Posterior vena cava (tissue), 2 donors: ENCODE measurements at places on chromosomes 6 and 20.
A peak's percentile ranks its signal among the peaks of the same experiment; 100 is the strongest.

- DNase-seq = peak; percentile 43
Observed at GRCh38 chr6:150928882-150929281, 63.4 kb downstream of the MTHFD1L start.

- no peak for DNase-seq
Observed at GRCh38 chr6:124882579-124883393, 79.5 kb upstream of the RNF217 start.

DNA sequence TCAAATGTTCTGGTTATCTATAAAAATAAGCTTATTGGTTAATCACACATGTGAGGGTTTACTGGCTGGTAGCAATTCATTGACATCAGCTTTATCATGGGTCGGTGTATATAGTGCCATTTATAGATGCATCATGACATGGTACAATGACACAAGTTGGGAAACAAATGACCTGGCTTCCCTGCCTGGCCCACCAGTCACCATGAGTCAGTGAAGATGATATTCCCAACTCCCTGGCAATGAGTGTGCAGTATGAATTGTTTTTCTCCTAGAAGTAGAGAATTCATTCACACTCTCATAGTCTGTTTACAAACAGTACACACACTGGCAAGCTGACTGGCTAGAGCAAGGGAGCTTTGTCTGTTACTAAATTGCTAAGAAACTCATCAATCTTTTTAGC, 37.2 kb upstream of the CALHM6 start:
- no peak for DNase-seq

DNA sequence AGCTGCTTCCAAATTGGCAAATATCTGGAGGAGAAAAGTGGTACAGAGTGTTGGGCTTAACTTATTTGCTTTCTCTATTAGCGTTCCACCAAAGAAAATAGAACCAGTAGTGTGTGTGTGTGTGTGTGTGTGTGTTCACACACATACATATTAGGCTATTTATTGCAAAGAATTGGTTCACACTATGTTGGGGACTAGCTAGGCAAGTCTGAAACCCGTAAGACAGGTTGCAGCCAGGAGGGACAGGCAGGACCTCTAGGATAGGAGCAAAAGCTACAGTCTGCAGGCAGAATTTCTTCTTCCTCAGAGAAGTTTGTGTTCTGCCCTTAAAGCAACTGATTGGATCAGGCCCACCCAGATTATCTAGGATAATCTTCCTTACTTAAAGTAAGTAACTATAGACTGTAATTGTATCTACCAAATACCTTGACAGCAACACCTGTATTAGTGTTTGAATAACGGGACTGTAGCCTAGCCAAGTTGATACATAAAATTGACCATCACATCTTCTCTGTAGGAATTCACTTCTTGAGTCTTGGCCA, 12.8 kb downstream of the KCTD20 start:
- DNase-seq = no peak

GRCh38 chr20:58553166-58553696, 38.0 kb upstream of the APCDD1L start:
- DNase-seq = no peak

GRCh38 chr20:20095114-20095872, 43.0 kb downstream of the CFAP61 start:
- no peak for DNase-seq

DNA sequence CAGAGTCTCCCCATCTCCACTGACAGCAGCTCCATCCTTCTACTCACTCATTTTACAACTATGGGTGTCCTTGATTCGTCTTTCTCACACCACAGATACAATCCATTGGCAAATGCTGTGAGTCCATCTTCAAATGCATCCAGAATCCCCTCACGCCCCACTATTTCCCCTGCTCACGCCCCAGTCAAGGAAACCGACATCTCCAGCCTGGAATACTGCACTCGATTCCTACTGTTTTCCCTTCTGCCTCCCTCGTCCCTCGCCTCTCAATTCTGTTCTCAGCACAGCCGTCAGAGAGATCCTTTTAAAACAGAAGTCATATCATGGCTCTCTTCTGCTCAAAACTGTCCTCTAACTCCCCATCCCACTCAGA, 4.7 kb downstream of the HLA-B start:
- no peak for DNase-seq

DNA sequence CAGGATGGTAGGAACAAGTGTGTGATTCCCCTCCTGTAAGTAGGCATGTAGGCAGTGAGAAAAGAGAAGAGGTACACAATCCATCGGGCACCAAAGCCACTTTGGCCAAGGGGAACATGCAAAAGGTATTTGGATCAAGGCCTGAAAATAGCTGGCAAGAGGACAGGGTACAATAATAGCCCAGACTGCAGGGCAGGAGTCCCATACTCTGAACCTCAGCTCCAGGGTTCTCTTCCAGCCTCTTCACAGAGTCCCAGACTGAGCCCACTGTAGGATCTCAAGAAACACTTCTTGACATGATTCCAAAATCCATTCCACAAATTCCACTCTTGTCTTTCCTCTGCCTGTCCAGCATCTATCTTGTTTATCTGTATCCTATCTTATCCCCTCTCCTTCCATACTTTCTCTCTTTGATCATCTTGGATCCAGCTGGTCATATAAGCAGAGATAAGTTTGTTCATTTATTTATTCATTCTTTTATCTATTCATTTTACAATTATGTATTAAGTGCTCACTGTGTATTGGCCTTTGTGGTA, 19.7 kb downstream of the ACSS2 start:
- no peak for DNase-seq

DNA sequence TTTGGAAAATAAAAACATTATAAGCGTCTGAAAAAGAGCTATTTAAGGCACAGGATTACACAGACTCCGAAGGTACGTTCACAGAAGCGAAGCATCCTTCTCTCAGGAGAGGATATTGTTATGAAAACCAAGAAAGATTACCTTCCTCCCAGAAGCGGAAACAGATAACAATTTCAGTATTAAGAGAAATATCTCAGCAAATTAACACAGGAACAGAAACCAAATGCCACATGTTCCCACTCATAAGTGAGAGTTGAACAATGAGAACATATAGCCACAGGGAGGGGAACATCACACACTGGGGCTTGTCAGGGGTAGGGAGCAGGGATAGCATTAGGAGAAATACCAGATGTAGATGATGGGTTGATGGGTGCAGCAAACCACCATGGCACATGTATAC, 109.7 kb downstream of the CDK19 start:
- no peak for DNase-seq

DNA sequence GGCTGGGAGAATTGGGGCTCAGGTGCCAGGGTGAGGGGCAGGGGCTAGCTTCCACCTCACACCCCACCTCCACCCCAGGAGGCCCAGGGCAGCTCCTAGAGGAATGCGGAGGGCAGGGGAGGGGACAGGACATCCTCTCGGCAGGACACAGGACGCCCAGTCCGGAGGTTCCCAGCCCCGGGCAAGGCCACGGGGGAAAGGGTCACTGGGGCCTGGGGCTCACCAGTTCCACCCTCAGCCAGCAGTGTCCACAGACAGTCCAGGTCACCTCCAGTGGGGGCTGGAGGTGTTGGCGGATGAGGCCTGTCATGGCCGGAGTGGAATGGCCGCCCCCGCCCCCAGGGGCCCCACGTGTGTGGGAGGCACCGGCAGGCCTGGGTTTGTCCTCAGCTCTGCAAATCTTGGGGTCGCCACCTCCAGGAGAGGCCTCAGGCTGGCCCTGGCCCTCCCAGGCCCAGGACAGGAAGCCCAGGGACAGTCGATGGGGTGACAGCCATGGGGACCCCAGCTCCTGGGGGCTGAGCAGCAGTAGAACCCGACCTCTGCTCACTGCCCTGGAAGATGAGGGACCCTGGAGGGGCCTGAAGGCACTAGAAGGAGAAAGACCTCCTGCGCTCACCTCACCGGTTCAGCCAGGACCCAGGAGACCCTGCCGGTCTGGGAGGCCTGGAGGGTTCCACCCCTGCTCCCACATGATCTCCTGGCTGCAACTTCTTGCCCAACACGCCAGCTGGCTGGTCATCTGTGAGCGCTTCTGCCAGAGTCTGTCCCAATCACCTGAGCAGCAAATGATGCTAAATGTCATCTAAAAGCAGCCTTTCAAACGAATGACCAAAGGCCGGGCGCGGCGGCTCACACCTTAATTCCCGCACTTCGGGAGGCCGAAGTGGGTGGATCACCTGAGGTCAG, 13.0 kb upstream of the ABHD16B start:
- no peak for DNase-seq

GRCh38 chr6:21137700-21138335, 455.7 kb upstream of the SOX4 start:
- no peak for DNase-seq

DNA sequence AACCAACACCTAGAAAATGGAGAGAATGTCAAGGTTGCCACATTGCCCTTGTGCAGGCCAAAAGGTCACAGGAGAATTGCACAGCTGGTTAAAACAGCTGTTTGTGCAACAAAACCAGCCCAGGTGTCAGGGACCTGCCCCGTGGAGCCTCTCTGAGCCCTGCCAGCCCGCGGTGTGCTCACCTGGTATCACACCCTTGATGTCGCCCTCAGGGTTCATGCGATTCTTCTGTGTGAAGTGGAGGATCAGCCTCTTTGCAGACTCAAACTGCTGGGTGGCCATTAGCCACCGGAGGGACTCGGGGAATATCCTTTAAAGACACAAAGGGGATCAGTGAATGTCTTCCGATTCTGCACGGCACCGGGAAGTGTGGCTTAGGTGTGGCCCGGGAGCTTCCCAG, 39.2 kb downstream of the PSMG4 start:
- peak; percentile 57 for DNase-seq

DNA sequence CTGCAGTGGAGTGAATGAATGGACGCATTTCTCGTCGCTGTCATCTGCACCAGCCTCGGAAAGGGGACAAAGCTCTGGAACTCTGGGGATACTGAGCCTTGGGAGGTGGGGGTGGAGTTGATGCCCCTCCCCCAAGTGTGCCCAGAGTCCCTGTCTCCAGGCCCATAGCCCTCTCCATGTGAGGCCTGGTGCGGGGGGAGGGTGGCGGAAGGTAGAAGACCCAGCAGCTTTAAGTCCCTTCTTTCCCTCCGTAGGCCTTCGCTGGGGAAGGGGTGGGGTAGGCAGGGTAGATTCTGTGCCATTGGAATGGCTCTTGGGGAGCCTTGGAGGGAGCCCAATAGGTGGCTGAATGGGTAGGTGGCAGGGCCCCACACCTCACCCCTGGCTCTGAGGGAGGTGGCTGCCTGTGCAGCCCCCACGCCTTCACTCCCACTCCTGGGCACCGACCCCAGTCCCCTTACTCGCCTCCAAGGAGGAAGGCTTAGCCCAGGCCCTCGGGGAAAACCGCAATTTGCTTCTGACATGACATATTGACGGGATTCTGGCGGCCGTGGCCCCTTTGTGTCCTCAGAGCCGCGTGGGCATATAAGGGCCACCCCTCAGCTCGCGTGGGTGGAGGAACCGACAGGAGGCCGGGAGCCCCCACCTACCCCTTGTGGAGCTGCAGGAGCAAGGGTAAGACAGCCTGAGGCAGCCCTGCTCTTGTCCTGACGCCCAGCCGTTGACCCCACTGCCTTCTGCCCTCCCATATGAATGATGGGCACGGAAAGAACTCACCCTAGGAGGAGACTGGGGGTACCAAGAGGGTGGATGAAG, at the start of gene BPIFB3:
Gene BPIFB3, plus strand, starts transcription at position 613 of the 816 bp plus-strand sequence. CDS start 1,533 bp downstream, outside the sequence.
- no peak for DNase-seq

GRCh38 chr6:109454496-109455436, 806 bp downstream of the MICAL1 start:
- no peak for DNase-seq

GRCh38 chr20:43849496-43850186, 65.0 kb upstream of the TOX2 start:
- DNase-seq = no peak

DNA sequence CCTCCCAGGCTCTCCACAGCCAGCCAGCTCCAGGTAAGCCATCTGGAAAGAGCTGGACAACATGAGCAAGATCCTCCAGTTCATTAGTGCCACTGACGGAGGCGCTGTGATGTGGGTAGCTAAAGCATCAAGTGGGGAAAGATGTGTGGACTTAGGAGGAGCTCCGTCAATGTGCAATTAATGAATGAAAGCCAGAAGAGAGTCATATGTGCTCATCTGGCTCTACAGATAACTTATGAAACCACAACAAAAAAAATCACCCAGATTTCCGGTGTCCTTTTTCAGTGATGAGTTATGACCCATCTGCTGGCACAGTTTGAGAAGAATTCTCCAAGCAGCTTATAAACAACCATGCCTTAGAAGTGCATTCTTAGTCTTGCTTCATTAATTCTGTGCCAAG, 311.7 kb upstream of the PLCB4 start:
- DNase-seq = no peak

GRCh38 chr6:72084992-72085569, 198.7 kb downstream of the RIMS1 start:
- DNase-seq = no peak

GRCh38 chr20:14556206-14556605, 218.8 kb upstream of the FLRT3 start:
- DNase-seq = no peak

DNA sequence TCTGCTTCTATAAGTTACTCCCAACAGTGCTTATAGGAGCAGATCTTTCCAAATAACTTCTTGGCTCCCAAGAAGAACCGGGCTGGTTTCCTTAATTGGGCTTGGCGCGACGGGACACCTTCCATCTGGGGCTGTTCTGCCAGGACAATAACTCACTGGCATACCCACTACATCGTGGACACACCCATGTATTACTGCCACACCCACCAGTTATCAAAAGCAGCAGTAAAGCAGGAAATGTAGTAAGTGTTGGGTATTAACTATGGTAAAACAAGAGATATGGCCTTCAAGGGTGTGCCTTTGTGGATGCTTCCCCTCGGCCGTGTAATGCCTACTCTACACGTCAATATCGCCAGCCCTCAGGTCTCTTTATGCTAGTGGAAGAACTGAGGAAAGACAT, 24.7 kb downstream of the CNKSR3 start:
- no peak for DNase-seq

- DNase-seq = no peak
Observed at GRCh38 chr20:58472273-58473018, 42.8 kb downstream of the APCDD1L start.

- no peak for DNase-seq
Observed at GRCh38 chr6:82988930-82989351, 76.7 kb downstream of the UBE3D start.

GRCh38 chr20:58169450-58169849, 59.0 kb downstream of the ANKRD60 start:
- DNase-seq = no peak

DNA sequence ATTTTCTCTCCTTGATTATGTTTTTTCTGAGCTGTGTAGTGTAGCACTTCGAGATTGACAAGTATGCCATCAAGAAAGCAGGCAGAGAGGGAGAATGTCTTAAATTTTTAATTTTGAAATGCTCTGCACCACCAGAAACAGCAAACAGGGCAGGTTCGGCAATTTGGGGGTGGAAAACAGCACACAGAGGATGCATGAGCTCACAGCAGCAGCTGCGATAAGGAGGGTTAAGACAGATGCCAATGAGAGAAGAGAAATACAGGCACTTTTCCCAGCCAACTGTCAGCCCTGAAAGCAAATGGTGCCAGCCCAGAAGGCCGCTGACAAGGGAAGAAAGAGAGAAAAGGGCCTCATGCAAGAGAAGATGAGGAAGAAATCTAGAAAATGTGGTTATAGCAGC, 15.1 kb upstream of the SNRPB2 start:
- no peak for DNase-seq

DNA sequence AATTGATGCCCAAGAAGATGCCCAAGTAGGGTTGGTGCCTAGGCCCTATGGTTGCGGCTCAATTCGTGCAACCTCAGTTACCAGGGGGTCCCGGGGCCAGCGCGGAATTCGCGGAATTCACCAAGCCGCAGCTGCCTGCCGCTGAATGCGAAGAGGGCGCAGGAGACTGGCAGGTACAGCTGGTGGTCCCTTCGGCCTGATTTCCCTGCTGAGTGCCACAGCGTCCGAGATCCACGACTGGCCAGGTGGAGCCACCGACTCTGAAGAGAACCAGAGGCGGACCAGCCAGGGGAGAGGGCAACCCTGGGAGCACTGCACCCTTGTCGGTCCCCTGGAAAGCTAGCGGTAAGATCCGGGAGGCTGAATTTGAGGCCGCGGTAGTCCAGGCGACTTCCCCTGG, 6.8 kb upstream of the TFAP2D start:
- DNase-seq = no peak
